Mesendoderm (in vitro differentiated cells): ENCODE measurements at places on chromosomes 1 and 21.

GRCh38 chr1:75023005-75023404 lies 111.2 kb upstream of the LHX8 start:
- peak; percentile 8 for DNase-seq

DNA sequence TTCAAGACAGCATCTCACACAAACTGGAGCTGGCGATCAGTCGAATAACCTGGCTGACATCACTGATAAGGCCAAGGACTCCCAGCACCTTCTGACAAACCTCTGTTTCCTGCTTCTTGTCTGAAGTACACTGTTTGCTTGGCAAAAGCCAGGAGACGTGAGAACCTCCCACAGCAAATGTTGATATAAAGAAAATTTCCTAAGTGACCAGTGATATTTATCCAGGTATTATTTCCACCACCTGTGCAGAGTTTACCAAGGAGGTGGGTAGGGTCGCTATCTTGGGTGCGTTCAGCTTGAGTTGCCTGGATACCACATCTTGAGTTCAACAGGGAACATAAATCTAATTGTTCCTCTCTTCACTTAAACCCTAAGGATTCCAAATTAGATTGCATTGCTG lies 72.9 kb downstream of the SETD4 start:
- no peak for DNase-seq

DNA sequence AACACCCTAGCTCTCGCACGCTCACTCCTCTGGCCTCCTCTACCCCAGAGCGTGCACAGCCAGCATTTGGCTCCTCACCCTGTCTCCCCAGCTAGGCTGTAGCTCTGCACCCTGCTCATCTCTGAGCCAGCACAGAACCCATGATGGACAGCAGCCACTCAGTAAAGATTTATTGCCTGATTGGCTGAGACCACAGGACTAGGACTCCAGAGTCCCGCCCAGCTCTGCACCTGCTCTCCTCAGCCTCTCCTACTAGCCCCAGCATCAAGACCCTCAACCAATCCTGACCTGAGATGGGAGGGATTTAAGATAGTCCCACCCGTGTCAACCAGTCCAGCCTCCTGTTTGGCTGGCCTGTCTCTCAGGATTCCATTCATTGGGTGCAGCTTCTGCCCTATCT lies 9.3 kb downstream of the C1QB start:
- peak; percentile 81 for DNase-seq

DNA sequence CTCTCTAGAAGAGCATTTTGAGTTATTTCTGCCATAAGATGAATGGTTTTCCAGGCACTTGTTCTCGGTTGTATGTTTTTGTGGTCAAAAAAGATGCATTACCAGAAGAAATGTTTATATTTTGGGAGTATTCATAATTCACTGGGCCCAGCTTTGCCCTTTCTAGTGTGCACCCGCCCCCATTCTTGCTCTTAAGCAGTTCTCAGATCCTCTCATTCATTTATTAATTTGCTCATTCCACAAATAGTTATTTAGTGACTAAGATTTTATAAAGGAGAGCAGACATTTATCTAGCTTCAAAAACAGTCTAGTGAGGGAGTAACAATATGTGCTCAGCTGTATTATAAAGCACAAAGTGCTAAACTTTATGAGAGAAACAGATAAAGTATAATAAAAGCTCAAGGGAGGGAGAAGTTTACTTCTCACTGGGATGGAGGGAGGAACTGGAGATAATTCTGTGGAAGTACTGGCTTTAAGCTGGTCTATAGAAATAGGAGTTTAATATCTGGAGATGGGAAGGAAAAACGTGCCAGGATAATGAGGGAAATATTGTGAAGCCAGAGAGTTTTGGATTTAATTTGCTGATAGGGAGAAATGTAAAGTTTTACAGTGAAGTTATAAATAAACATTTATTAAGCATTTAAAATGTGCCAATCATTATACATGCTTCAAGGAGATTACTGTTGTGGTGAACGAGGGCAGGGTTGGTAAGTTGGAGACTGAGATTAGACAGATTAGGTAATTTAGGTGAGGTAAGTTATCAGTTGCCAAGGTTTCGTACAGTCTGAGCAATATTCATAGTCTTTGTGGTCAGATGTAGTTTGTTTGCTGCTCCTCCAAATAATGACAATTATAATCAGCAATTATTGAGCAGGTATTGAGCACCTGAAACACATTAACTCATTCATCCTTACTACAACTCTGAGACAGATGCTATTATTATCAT lies 9.1 kb upstream of the MACF1 start:
- DNase-seq = no peak

- DNase-seq = no peak
Observed at GRCh38 chr1:31785947-31786290, 21.8 kb upstream of the ADGRB2 start.

- DNase-seq = no peak
Observed at GRCh38 chr1:220235462-220235861, 36.8 kb downstream of the RAB3GAP2 start.
